ENCODE measurements at places on chromosomes 12 and 14.

DNA sequence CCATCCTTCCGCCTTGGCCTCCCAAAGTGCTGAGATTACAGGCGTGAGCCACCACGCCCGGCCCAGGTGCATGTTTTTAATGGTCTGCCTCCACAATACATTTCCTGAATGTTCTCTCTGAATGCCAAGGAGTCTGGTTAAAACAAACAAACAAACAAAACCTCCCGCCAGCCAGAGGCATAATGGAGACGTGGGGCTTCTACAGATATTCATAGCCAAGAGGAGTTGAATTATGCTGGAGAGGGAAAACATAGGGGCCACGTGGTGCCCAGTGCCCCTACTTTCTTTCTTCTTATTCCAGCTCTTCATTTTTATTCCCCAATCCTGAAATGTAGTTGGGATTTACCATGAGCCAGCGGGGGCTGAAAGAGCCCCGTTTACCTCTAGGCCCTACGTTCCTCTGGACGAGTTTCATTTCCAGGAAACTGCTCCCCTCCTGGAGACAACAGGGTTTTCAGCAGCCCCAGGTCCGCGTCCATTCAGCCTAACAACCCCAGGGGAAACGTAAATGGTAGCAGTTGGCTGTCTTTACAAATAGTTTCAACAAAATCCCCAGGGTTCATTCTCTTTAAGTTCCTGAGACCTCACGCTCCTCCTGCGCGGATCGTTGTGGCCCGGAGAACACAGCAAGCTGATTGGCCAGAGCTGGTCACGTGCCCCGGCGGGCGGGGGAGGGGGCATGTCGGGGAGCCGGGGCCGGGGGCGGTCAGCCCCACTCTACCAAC lies 108.5 kb upstream of the ESRRB start:
- no peak for DNase-seq

- DNase-seq: no peak
Observed at GRCh38 chr12:106227641-106228319, 20.0 kb downstream of the CKAP4 start.

DNA sequence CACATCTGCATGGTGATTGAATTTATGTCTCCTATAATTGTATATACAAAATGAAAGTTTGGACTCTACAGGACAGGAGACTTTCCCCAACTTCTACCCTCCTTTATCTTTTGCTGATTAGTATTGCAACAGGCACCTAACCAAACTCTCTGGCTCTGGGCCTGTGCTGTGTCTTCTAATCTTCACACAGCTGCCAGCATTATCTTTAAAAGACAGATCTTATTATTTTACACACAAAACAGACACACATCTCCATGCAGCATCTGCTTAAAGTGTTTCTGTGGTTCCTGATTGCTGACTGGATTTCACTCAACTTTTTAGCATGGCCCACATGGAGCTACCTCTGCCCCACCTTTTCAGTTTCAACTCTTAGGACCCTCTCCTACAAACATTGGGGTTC lies 154.9 kb upstream of the PELI2 start:
- DNase-seq: no peak

DNA sequence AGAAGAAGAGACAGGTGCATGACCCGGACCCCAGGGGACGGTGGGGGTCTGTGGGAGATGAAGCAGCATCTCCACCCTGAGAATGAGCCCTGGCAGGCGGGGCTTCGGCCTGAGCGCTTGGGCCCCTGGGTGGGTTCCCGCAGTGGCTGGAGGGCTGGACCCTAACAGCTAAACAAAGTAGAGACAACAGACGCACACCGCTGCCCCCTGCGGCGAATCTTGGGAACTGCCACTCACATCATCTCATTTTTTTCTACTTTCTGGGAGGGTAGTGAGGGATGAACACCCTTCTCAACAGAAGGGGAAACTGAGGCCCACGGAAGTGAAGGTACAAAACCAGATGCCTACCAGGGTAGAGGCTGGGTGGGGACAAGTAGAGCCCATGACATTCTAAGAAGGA lies 104.7 kb downstream of the RFLNA start:
- peak; percentile 58 for DNase-seq

DNA sequence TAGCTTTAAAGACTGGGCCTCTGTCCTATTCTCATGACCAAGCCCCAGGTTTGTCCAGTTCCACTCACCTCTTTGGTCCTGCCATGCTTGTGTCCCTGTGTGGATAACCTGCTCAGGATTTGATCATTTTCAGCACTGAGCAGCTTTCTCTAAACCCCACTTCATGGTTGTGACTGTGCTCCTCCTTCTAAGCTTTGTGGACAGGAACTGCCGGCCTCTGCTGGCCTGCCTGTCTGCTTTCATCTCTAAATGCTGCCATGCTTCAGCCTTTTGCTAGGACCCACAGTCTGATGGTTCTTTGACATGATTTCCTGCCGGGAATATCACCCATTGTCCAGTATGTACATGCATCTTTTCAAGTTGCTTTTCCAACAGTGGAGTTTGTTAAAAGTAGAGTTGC lies 53.9 kb upstream of the STXBP6 start:
- no peak for DNase-seq

DNA sequence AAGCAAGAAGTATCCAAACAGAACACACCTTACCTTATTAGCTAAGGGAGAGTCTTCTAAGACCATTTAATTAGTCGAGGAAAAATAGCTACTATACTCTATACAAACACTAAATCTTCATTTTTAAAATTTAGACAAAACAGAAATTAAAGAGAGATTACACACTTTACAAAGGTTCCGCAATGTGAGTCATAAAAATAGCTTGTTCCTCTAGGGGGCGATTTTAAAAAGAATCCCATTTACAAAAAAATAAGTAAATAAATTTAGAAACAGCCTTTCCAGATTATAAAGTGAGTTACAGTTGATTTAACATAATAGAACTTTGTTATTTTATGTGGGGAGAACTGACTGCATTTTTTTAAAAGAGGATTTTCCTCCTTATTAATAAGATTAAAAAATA lies 201.6 kb downstream of the PAX9 start:
- no peak for DNase-seq

DNA sequence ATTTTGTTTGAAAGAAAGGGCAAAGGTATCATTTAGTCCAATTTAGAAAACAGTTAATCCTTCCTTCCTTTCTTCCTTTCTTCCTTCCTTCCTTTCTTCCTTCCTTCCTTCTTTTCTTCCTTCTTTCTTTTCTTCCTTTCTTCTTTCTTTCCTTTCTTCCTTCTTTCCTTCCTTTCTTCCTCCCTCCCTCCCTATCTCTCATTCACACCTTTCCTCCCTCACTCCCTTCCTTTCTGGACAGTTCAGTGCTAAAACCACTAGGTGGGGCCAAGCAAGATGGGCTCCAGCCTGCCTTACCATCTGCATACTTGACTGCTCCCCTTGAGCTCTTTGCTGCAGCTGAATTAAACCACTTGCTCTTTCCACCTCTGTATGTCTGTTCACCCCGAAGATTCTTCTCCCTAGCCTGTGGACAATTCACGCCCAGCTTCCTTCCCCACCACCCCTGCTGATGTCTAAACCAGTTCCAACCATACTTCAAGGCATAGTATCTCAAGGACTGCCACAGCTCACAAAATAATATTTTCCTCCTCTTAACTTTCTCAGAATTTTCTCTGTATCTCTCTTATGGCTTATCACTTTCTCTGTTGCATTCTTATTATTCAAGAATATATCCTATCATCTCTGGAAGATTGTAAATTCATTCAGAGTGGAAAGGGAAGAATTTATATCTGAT lies 78.0 kb downstream of the DBX2 start:
- DNase-seq: no peak

DNA sequence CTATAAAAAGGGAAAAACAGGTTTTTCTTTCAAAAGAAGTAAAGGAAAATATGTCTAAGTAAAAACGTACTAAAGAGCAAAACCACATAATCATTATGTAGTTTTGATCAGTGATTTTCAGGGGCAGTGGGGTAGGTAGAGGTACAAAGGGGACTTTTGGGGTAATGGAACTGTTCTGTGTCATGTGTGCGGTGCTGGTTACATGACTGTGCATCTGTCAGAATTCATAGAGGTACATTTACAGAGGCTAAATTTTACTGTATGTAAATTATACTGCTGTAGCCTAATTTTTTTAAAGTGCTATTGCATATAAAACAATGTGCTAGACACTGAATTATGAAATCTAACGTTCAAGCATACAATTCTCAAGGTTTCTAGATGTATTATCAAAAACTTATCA lies 2.0 kb downstream of the ESR2 start:
- DNase-seq: no peak

DNA sequence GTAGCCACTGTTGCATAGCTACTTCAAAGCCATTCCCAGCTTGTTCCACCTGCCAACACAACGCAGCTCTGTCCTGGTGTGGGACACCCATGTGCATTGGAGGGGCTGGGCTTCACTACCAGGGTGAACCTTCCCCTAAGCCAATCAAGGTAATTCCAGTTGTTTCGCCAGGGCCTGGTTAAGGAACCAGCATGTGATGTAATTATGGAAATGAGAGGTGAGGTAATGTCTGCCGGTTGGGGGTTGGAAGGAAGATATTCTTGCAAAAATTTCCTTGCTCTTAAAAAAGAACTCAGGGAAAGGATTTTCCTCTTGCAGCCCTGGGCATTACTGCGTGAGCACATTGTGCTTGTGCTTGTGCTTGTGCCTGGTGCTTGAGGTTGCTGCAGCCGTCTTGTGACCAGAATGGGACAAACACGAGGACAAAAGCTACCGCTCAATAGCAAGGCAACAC lies 14.9 kb downstream of the TUBA1C start:
- no peak for DNase-seq

DNA sequence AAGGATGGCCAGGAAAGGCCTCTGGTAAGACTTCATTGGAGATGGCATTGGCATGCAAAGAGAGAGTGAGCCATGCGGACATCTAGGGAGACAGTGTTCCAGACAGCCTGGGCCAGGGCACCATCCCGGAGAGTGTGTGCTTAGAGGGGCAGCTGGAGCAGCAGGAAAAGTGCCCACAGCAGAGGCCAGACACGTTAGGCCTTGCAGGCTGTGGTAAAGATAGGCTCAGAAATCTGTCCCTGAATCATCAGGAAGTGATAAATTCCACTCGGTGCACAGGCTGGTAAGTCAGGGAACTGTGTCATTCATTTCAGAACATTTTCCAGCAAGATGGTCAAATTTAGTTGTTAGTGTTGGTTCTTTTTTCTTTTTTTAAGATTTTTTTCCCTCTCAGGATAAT lies 8.8 kb downstream of the GALNT16 start:
- no peak for DNase-seq

GRCh38 chr12:59736359-59736758 lies 140.5 kb downstream of the SLC16A7 start:
- DNase-seq: no peak

DNA sequence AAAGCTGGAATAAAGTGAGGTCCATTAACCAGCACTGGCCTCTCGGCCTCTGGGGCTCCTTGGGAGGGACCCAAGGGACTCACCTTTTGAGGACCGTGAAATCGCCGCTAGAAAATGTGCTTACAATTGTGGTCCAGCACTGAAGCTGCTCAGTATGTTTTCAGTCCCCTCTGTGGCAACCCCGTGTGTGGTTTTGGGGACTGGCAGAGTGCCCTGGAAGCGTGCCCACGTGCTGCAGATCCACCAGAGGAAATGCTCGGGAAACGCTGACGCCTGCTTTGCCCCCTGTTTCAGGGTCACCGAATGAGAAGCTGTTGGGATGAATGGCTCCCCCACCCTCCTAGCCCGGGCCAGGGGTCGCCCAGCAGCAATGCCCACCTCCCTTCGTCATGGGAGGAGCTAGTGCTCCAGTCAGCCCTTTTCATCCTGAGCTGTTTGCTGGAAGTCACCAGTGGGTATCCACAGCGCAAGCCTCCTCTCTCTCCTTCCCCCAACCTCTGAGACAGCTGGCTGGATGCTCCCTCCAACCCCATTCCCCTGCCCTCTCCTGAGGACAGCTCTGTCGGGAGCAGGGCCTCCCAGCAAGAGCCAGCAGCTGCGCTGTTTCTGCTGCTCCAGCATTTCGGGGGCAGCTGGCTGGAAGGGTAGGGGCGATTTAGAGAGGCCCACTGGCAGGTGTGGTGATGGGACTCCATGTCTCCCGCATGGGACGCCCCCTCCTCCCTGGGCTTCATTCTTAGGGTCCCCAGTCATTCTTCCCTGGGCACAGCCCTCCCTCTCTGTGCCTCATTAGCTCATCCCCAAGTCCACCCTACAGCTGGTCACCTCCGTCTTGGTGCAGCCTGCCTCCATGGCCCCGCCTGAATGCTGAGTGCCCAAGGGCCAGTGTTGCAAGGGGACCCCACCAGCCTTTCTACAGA lies 33.2 kb upstream of the PPP1R13B start:
- DNase-seq: no peak

DNA sequence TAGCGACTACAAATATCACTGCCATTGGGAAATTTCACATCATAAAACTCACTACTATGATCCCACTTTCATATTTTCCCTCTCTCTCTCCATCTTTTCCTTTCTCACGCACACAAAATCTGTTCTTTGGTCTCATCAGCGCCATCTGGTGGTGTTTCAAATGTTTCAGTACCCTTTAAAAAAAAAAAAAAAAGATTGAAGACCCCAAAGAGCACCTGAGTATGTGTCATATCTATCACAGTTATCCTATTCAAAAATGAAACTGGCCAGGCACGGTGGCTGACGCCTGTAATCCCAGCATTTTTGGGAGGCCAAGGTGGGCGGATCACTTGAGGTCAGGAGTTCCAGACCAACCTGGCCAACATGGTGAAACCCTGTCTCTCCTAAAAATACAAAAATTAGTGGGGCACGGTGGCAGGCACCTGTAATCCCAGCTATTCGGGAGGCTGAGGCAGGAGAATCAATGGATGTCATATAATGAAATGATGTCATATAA lies 72.4 kb downstream of the TTC9 start:
- peak; percentile 25 for DNase-seq

DNA sequence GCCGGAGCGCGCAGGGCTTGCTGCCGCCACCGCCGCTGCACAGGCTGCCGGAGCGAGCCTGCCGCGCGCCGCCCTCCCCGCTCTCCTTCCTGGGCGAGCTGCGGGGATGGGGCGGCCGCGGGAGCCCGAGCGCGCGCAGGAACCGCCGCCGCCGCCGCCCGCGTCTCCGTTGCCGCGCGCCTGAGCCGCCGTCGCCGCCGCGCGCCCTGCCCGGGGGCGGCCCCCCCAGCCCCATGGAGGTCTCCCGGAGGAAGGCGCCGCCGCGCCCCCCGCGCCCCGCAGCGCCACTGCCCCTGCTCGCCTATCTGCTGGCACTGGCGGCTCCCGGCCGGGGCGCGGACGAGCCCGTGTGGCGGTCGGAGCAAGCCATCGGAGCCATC lies 352 bp downstream of the PLXNC1 start:
- DNase-seq: no peak

GRCh38 chr12:42365486-42365885 lies 39.5 kb downstream of the PPHLN1 start:
- DNase-seq: no peak
